ENCODE measurements at places on chromosomes 1 and 21.

GRCh38 chr1:100624886-100625610, 87.1 kb downstream of the GPR88 start:
- DNase-seq = no peak

DNA sequence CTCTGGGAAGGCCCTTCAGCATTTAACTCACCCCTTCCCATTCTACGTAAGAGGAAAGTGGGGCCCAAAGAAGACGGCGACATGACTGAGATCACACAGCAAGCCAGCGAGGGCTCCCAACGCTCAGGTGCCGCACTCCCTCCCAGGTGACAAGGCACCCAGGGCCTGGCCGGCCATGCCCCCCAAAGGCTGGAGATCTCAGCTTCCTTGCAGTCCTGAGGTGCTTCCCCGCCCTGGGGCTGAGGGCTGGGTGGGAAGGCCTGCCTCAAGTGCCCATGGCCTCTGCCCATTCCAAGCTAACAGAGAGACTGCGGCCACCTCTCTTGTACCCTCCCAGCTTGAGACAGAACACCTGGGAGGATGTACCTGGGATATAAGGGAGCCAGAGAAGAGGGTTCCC, 1.0 kb upstream of the CRYBG2 start:
- no peak for DNase-seq

GRCh38 chr1:165290148-165290547, 66.4 kb downstream of the LMX1A start:
- no peak for DNase-seq

DNA sequence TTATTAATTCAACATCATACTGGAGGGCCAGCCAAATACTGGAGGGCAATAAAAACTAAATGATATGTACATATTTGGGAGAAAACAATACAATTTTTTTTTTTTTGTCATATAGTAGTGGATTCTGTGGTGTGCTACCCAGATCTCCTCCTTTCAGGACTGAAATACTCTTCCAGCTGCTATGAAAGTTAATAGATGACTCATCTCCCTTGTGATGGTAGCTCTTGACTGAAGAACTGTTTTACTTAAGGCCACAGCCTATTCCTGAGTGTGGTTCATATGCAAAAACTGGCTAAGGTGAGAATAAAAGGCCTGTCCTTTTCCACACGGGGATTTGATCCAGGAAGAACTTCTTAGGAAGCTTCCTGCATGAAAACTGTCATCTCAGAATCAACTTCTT, 307.9 kb downstream of the HLX start:
- DNase-seq = no peak

GRCh38 chr1:91564888-91565701, 64.4 kb downstream of the CDC7 start:
- DNase-seq = no peak

GRCh38 chr1:175443332-175443731, 250.8 kb upstream of the KIAA0040 start:
- no peak for DNase-seq

DNA sequence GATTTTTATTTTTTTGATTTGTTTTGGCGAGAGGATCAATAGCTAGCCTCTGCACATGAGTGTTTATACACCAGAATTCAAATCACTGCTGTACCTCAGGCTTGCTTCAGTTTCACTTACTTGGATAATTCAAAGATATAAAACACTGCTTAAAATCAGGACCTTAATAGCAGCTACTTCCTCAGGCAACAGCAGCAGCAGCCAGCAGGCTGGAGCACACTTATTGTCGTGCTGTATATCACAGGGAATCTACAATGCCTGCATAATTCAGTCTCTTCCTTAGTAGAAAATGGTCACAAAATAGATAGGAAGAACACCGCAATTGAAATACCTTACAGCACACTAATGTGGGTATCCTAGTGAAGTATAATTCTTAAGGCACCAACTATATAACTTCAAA, 497.3 kb downstream of the NEGR1 start:
- no peak for DNase-seq

GRCh38 chr1:221994274-221994698, 252.4 kb upstream of the DUSP10 start:
- DNase-seq = peak; percentile 12

DNA sequence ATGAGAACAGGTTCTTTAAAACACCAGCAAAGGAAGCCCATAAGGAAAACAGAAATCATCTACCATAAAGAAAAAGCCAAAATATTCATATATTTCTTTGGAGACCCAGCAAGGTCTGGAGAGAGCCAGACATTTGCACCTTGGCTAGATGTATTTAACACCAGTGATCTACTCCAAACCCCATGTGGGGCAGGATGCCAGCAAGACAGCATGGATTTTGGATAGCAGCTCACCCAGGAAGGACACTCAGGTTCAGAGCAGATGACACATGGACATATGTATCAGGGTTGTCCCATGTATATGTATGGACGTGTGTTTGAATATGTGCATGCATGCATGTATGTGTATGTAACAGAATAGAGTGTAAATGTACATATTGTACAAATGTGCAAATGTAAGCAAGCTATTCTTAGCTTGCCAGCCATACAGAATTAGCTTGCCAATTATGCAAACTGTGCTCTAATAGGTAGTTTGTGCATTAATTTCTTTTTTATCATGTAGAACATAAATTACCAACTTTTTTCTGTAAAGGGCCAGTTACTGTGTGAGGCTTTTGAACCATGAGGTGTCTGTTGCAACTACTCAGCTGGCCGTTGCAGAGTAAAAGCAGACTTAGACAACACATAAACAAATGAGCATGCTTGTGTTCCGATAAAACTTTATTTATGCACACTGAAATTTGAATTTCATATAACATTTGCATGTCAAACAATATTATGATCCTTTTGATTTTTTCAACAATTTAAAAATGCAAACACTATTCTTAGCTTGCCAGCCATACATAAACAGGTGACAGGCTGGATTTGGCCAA, 73.5 kb upstream of the KAZN start:
- no peak for DNase-seq
